ENCODE measurements at places on chromosomes 11 and 22. TPM values are rescaled to one million over a fixed set of nuclear protein-coding genes. Genes with fewer than 3 reads are reported as not detected.

Gene LARGE2
- total RNA-seq: 0.75 TPM

Gene PHF21B
- total RNA-seq: not detected

Gene GAL
- total RNA-seq: 2.2 TPM

Gene KDELR3
- 0.84 TPM for total RNA-seq

Gene PRODH
- total RNA-seq: not detected

Gene MN1
- 0.05 TPM for total RNA-seq

Gene MYEOV
- not detected for total RNA-seq

Gene AP1B1
- total RNA-seq: 59.9 TPM

DNA sequence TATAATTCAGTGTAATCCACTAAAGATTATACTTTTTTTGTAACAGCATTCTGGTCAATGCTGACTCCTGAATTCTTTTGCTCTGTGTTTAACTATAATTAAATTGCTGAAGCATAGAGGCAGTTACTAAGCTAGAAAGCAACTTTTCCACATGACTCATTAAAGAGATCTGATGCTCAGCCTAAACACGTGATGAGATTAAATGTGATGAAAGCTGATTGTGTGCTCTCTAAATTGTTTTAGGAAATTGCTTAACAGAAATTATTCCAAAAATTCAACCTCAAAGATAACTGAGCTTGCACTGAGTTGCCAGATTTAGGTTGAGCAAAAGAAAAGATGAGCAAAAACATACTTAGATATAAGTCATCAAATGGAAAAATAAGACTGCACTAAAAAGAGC is 1033.6 kb downstream of the FAM181B start:
- DNase-seq: no peak

DNA sequence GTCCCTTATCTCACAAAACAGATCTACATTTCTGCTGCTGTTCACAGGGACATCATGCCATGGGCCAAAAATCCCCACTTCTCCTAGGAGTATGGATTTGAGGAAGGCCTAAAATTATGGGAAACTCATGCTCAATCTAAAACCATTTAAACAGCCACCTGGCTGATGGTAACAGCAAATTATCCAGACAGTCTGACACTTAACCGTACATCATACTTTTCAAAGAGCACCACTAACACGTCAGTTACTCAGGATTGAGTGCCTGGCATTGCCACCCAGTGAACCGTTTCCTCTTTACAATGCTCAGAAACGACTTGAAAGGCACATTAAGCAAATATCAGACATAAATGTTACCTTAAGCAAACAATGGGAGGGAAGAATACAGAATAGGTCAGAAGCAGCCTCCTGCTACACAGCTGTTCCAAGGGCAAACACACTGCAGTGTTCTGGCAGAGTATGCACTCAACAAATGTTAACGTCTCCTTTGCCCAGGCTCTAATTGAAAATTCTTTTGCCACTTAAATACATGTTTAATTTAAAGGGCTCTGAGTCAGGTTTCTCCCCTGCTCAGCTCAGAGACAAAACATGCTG is 18.8 kb upstream of the SLC36A4 start:
- no peak for DNase-seq

DNA sequence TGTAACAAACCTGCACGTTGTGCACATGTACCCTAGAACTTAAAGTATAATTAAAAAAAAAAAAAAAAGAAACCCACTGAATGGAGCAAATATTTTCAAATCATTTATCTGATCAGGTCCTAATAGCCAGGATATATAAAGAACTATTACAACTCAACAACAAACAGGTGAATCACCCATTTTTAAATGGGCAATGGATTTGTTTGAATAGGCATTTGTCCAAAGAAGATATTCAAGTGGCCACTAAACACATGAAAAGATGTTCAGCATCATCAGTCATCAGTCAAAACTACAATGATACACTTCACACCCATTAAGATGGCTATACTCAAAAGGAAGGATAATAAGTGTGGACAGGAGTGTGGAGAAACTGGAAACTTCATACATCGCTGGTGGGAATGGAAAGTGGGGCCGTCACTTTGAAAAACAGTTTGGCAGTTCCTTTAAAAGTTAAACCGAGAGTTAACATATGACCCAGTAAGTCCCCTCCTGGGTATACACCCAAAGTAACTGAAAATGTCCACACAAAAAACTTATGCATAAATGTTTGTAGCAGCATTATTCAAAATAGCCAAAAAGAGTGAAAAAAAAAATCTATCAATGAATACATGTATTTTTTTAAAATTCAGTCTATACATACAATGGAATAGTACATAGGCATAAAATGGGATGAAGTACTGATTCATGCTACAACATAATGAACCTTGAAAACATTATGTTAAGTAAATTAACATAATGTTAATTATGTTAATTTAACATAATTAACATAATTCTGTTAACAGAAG is 53.1 kb downstream of the ARRB1 start:
- DNase-seq: no peak

DNA sequence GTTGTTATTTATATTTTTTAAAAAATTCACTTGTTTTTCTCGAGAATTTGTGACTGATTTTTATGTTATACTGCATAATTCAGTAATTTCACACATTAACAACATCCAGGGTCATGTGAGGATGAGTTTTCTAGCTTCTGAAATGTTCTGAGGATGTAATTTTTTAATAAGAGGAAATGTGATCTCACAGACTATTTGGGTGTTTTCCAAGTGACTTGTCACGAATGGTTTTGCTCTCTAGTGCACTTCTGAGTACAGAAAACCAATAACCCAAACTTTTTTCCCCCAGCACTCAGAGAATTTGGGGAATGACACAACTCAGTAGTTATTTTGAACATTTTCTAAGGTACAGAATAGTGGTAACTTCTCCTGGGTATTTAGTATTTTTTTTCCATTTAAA is 821.1 kb upstream of the ARHGAP42 start:
- no peak for DNase-seq

GRCh38 chr11:46912526-46913150 is 5.7 kb downstream of the LRP4 start:
- DNase-seq: no peak

GRCh38 chr11:211741-212140 is 4.2 kb downstream of the RIC8A start:
- no peak for DNase-seq

DNA sequence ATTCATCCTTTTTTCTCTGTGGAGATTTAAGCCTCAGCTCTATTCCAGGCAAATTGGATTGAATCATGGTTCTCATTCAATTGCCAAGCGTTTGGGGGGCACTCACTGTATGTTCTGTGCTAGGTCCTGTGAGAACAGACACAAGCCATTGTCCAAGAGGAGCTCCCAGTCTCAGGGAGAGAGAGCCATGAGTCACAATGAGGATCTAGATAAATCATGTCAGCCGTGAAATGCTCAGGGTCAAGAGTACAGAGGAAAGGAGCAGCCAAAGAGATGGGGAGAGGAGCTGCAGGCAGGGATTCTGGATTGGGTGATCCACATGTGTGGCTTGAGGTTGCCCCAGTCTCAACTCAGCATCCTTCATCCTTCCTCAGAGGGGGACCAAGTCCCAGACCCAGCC is 93.6 kb downstream of the FEZ1 start:
- no peak for DNase-seq

GRCh38 chr11:88246696-88247095 is 71.5 kb upstream of the RAB38 start:
- DNase-seq: no peak

DNA sequence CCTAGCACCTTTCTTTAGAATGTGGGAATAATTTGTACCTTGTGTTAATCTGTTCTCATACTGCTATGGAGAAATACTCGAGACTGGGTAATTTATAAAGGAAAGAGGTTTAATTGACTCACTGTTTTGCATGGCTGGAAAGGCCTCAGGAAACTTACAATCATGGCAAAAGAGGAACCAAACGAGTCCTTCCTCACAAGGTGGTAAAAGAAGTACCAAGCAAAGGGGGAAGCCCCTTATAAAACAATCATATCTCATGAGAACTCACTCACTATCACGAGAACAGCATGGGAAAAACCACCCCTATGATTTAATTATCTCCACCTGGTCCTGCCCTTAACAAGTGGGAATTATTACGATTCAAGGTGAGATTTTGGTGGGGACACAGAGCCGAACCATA is 127.1 kb upstream of the ANO3 start:
- no peak for DNase-seq

DNA sequence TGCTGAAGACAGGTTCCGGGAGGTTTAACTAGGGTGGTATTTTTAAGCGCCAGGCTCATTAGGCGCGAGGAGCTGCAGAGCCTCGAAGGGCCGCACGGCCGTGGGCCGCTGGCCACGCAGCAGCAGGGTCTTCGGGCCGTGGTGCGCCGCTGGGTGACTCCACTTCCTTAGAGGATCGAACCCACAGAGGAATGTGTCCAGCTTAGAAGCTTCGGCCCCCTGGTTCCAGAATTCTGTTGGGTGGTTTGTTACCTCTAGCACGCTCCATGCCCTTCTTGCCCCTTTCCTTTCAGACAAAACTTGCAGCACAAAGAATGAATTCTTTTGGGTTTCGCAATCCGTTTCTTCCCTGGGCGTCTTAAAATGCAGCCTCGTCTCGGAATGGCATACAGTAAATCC is 773 bp upstream of the PATL1 start:
- DNase-seq: no peak

DNA sequence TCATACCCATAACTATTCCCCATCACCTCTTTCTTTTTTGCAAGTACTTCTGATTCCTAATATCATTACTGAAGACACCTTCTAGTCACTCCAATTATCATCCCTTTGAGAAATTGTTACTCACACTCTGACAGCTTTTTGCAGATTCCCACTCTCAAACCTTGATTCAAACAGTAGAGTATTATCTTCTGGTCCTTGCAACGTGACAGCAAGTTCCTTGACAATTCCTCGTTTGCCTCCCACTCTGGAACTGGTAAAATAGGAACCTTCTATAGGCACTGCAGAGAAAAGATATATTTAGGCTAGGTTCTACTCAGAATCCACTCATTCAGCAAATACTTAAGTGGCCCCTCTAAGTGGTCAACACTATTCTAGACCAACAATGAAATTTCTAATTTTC is 23.2 kb downstream of the AGBL2 start:
- no peak for DNase-seq

- DNase-seq: no peak
Observed at GRCh38 chr11:16215352-16215751, 141.0 kb downstream of the SOX6 start.

DNA sequence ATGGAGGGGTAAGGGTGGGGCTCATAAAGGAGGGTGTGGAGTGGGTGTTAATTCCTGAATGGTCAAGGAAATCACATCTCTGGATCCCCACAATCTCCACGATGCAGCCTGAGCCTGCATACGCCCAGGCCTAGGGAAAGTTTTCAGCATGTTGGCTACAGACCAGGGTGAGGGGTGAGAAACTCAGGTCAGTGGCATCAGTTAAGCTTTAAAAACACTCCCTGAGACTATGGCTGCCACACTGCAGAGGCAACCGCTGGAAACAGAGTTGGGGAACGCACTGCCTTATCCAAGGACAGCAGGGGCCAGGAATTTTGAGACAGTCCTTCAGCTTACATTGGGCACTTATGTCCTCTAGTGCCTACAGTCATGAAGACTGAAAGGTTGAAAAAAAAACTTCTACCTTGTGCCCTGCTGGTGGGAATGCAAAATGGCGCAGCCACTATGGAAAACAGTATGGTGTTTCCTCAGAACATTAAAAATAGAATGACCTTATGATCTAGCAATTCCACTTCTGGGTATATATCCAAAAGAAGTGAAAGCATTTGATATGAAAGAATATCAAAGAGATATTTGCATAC is 19.7 kb downstream of the DKK3 start:
- DNase-seq: no peak

- DNase-seq: no peak
Observed at GRCh38 chr22:22061085-22062077, 78.8 kb upstream of the TOP3B start.

DNA sequence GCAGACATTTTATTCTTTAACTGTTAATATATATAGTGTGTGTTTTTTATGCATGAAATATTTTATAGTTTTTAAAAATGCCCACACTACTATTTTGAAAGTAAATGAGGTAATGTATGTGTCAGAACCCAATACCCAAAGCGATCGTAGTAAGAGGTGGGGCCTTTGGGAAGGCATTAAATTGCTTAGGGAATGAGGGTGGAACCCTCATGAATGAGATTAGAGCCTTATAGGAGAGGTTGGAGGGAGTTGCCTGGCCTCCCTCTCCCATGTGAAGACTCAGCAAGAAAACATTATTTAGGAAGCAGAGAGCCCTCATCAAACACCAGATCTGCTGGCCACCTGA is 11.1 kb downstream of the KLHL35 start:
- DNase-seq: no peak

DNA sequence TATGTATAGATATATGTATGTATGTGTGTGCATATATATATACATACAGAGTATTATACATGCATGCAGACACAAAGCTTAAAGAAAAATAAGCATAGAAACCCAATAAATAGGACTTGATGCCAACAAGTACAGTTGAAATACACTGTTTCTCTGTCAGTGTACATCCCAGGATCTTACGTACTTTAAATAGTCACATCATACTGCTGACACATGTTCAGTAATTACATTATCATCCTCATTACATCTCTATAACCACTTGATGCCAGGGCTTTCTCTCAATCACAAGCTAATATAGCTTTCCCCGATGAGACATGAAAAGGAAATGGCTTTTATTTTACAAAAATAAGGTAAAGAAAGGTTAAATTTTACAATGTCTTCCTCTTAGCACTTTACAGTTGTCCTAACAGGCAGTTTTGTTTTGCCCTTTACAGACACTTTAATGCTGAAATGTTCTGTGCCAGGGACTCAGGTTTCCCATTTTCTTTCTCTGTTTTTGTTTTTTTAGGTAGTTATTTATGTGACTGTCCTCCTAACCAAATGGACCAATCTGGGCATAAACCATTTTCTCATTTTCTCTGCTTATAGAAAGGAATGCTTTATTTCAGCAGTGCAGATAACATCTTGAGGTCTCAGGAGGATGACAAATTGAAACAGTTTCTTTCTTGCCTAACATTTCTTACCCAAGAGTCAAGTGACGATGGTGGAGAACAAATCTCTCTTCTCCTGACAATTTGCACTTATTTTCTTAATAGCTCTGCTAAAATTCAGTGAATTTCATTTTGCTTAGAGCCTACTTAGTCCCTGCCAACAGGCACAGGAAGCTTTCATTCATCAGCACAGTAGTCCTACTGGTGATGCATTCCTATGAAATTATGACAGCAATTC is 350.2 kb downstream of the TTC28 start:
- no peak for DNase-seq

- DNase-seq: peak; percentile 13
Observed at GRCh38 chr11:43547430-43547831, 133.1 kb upstream of the HSD17B12 start.
